B cell (primary cell): ENCODE measurements at places on chromosomes 12 and 14. TPM values are rescaled to one million over a fixed set of nuclear protein-coding genes. Genes with fewer than 3 reads are reported as not detected.

DNA sequence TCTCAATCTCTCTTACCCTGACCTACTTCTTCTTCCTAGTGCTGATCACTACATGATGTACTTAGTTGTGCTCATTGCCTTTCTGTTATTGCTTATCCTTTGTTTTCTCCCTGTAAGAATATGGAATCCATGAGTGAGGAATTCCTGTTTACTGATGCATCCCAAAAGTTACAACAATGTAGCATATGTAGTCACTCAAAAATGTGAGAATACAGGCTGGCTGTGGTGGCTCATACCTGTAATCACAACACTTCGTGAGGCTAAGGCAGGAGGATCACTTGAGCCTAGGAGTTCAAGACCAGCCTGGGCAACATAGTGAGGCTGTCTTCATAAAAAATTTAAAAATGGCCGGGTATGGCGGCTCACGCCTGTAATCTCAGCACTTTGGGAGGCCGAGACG is 8.0 kb upstream of the WDR20 start:
- DNase-seq = no peak

Gene RNF212B
- not detected in 2 replicates for total RNA-seq

- DNase-seq = no peak
These were observed 253.8 kb downstream of the RMST start for GRCh38 chr12:97716356-97716755.

- DNase-seq = peak; percentile 68
These were observed 126.7 kb upstream of the CCDC196 start for GRCh38 chr14:66359500-66359899.

Gene SHMT2
- 147 and 166 TPM in 2 replicates for total RNA-seq

Gene PCED1B
- total RNA-seq = 45.8 and 48.0 TPM in 2 replicates

GRCh38 chr14:81133400-81133799 is 87.4 kb downstream of the GTF2A1 start:
- DNase-seq = no peak

- no peak for DNase-seq
These were observed 92.5 kb downstream of the SSPN start for GRCh38 chr12:26287671-26288381.

- no peak for DNase-seq
These were observed 733 bp upstream of the PPFIBP1 start for GRCh38 chr12:27523305-27523641.

- DNase-seq = no peak
These were observed 44.0 kb downstream of the TTLL5 start for GRCh38 chr14:75705014-75705413.

DNA sequence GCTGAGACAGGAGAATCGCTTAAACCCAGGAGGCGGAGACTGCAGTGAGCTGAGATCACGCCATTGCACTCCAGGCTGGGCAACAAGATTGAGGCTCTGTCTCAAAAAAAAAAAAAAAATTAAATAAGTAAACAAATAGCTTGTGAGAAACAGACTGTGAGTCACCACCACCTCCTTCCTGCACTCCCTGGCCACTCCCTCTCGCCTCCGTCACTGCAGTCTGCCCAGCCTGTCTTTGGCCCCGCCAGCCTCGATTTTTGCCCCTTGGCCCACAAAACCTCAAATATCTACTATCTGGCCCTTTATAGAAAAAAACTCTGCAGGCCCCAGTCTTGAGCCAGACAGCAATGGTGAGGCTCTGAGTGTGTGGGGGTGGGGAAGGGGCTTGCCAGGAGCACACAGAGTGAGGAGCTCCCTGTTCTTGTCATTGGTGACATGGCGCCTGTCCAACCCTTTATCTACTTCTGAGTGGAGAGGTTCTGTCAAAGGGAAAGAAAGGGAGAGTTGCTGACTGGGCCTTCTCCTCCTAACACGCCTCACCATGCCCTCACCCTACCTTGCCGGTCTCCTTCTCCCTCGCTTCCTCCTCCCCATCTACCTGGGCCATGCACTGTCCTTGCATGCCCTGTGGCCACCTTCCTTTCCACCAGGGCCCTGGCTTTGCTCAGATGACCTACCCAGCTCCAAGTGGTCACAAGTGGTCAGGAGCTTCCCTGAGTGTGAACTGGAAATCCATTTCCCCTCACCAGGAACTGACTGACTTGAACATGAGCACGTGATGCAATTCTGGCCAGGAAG is 22.1 kb downstream of the LGMN start:
- no peak for DNase-seq

- no peak for DNase-seq
These were observed 82.0 kb upstream of the ESRRB start for GRCh38 chr14:76293923-76294322.

GRCh38 chr12:24561882-24562770 is 386.8 kb downstream of the BCAT1 start:
- peak; percentile 68 for DNase-seq

DNA sequence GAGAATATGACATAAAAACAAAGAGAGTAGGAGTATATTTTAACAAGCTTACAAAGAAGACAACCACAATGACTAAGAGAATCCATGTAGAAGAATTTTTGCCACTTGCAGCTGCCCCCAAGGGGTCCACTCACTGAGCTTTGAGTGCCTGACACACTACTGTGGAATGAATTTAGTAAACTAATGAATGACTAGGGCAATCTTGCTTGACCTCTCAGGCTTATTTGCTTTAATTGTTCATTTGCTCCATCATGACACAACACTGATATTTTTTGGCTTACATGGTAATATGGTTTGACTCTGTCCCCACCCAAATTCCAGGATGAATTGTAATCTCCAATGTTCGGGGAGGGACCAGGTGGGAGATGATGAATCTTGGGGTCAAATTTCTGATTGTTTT is 249.1 kb upstream of the FAR2 start:
- DNase-seq = no peak

DNA sequence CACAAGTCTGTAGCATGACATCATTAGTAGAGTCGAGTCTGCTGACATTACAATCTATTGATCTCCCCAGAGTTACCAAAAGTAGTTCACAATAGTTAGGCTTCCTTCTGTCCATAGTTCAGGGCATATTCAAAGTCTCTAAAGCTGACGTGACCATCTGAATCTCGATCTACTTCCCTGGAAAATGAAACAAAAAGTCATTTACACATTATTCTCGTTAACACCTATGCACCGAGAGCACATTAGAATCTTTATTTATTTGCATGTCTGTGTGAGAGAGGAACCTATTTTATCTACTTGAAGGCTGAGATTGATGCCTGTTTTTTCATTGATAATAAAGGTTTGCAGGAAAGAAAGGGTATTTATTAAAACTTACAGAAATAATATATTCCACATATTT is 157.4 kb downstream of the EFCAB11 start:
- no peak for DNase-seq

Gene MBD6
- total RNA-seq = 121 TPM in 2 replicates

GRCh38 chr12:62613081-62613480 is 146.5 kb downstream of the MON2 start:
- no peak for DNase-seq

DNA sequence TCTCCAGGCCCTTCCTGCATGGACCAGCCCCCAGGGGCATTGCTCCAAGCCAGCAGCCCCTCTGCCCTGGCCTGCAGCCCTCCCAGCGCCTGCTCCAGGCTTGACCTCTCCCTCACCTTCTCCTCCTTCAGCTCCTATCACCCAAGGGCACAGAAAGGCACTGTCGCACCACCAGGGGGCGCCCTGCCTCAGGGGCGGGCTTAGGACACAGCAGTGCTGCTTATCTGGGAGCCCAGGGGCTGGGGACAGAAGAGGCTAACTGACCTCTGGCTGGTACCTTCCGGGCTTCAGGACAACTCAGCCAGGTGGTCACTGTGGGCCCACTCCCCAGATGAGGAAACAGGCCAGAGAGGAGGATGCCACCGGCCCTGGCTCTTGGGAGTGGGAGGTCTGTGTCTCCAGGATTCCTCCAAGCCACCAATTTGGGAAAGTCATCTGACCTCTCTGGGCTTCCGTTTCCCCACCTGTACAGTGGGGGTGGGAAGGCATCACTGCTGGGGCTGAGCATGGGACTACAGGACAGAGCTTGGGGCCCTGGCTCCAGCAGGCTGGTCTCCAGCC is 25.3 kb upstream of the GPR132 start:
- peak; percentile 88 for DNase-seq
